GM10248 (cell line): ENCODE measurements at places on chromosomes 1 and 21.

DNA sequence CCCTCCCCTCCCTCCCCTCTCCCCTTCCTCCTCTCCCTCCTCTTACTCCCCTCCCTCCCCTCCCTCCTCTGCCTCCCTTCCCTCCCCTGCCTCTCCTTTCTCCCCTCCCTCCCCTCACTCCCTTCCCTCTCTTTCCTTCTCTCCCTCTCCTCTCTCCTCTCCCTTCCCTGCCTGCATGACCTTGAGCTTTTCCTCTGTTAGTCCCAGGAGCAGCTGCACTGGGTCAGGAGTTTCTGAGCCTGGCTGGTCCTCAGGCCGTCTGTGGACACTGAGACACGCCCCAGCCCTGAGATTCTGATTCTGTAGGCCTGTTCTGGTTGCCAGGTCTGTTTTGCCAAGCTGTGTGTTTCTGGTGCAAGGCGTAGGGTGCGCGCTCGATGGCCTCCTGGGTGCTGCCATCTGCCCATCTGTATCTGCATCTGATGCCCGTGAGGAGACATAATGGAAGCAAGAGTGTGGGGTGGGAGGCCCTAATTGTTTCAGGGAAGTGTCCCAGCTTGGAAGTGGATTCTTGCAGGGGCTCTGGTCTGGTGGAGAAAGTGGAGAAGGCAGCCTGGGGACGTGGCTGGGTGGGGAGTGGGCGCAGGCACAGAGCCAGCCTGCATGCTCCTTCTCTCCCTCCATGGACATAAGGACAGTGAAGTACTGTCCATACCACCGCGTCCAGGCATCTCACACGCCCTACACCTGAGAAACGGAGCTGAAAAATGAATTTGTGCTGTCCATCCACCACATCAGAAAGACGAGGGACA lies 97.2 kb downstream of the WDR4 start:
- no peak for DNase-seq

GRCh38 chr1:154446292-154446691 lies 41.1 kb downstream of the IL6R start:
- no peak for DNase-seq

GRCh38 chr1:222918801-222919477 lies 104.1 kb downstream of the DISP1 start:
- DNase-seq: no peak

DNA sequence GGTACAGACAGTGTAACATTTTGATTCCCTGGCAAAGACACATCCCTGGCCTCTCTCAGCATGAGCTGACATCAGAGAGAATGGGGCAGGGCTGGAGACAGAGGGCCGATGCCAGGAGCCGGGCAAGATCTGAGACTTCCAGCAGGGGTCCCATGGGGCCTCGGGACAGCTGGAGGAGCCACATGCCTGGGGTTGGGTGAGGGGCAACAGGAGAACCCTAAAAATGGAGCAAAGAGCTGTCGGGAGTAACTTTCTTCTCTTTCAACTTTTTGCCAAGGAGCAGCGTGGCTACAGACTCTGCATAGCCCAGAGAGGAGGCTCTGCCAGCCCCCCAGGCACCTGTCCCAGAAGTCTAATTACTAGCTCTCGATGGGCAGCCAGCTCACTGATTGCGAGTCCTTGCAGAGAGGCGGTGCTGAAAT lies 130.8 kb downstream of the LACTBL1 start:
- DNase-seq: no peak

- no peak for DNase-seq
Observed at GRCh38 chr1:95122151-95122697, 5.1 kb downstream of the TLCD4 start.

GRCh38 chr21:24658926-24659325 lies 948.4 kb downstream of the MRPL39 start:
- no peak for DNase-seq
